ENCODE measurements at places on chromosomes 4 and X.

DNA sequence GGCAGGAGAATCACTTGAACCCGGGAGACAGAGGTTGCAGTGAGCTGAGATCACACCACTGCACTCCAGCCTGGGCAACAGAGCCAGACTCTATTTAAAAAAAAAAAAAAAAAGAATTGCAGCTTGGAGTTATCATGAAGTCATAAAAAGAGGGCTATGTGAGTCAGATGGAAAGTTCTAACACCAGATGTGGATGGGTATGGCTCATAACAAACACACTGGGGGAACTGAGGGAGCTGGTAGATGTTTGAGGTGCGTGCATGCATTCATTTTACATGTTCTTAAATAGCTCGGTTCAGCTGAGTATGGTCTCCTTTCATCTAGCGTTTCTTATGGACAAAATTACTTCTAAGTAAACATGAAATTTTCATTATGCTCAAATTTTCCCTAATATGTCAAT, 11.7 kb downstream of the TRMT2B start:
- no peak for DNase-seq

GRCh38 chr4:141133146-141133998, at the start of gene RNF150:
TSS of gene RNF150 (minus strand) at chr4:141133469.
- DNase-seq: peak; percentile 78

- peak; percentile 63 for DNase-seq
Observed at GRCh38 chr4:48175328-48175727, 41.3 kb upstream of the TXK start.

DNA sequence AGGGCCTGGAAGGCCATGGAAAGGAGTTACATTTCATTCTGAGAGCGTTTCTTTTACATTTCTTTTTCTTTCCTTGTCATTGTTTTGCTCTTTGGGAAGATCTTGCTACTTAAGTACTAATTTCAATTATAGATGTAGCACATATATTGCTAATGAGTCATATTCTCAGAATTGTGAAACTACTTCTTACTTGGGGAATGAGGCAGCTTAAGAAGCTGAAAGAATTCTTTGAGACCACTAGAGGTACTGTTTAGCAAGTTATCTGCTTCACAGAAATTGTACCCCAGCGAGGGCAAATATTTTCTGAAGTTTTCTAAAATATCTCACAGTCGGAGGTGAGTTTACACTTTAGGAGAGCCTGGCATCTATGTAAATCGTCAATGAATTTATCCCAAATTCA, 100.6 kb downstream of the AFF2 start:
- no peak for DNase-seq

GRCh38 chr4:158299459-158300007, 89.2 kb downstream of the TMEM144 start:
- DNase-seq: no peak

DNA sequence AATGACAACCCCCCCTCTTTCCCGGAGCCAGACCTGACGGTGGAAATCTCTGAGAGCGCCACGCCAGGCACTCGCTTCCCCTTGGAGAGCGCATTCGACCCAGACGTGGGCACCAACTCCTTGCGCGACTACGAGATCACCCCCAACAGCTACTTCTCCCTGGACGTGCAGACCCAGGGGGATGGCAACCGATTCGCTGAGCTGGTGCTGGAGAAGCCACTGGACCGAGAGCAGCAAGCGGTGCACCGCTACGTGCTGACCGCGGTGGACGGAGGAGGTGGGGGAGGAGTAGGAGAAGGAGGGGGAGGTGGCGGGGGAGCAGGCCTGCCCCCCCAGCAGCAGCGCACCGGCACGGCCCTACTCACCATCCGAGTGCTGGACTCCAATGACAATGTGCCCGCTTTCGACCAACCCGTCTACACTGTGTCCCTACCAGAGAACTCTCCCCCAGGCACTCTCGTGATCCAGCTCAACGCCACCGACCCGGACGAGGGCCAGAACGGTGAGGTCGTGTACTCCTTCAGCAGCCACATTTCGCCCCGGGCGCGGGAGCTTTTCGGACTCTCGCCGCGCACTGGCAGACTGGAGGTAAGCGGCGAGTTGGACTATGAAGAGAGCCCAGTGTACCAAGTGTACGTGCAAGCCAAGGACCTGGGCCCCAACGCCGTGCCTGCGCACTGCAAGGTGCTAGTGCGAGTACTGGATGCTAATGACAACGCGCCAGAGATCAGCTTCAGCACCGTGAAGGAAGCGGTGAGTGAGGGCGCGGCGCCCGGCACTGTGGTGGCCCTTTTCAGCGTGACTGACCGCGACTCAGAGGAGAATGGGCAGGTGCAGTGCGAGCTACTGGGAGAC, 1.6 kb downstream of the PCDH10 start:
- peak; percentile 56 for DNase-seq

GRCh38 chr4:143089291-143089690, 95.4 kb upstream of the USP38 start:
- DNase-seq: peak; percentile 25

- DNase-seq: no peak
Observed at GRCh38 chrX:132622130-132622529, 133.3 kb upstream of the MBNL3 start.

DNA sequence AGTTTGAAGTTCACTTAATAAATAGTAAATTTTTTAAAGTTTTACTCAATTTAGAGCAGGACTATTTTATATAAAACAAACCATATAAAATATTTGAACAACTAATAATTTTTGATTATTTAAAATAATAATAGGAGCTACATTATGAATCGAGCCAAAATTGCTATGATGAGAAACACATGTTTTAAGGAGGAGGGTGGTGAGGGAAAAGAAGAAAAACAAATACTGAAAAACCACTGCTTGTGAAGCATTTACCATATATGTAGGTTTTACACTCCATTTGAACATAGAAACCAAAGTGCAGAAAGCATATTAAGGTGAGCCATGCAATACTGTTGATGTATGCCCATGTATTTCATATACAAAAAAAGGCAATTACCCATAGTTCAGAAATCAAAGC, 448.9 kb downstream of the FSTL5 start:
- DNase-seq: no peak

GRCh38 chr4:134174271-134174670, 27.3 kb downstream of the PABPC4L start:
- DNase-seq: no peak

GRCh38 chrX:42087960-42088359, 164.6 kb upstream of the CASK start:
- DNase-seq: no peak

DNA sequence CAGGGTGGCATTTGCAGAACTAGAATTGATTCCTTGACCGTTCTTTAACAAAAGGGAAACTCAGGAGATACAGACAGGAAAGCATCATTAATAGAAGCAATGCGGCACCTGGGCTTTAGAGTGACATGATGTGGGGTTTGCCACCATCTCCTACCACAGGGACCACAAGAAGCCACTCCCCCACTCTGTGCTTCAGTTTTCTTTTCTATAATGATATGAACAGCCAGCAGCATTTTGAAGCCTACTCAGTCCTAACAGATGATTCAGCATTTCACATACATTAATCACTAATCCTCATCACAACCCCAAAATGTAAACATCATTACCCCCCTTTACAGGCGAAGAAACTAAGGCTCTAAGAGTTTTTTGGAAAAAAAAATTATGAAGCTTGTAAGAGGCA, 22.9 kb downstream of the CCDC149 start:
- no peak for DNase-seq

DNA sequence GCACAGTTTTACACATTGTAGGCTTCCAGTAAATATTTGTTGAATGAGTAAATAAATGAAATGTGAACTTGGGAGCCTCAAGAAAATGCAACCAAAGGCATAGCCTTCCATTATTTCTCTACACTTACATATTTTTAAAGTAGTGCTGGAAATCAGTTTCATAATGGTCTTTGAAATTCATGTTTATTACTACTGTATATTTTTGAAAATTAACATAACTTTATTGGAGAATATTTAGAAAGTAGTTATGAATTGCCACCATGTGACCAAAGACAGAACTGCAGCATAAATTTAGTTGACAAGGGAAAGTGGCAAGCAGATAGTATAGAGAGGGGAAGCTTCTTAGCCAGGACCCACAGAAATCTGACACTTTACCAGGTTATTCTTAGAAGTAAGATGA, 6.4 kb downstream of the TCEAL8 start:
- no peak for DNase-seq

- DNase-seq: no peak
Observed at GRCh38 chr4:3759236-3759635, 6.9 kb upstream of the ADRA2C start.

DNA sequence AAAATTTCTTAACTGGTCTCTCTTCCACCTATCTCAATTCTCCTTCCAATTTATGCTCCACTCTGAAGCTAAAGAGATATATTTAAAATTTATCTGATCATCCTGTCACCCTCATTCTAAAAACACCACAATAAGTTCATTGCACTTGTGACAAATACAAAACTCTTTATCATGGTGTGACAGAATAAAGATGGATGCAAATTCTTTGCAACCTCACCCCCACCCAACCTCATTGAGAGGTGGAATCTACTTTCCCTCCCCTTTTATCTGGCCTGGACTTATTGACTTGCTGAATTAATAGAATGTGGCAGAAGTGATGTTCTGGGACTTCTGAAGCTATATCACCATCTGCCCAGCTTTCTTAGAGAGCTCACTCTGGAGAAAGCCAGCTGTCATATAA, 46.5 kb downstream of the IDS start:
- no peak for DNase-seq

Measured in WTC11 (cell line).